Naive B cell (primary cell): ENCODE measurements at places on chromosomes 6 and 20.

GRCh38 chr6:70221025-70221714, 81.7 kb downstream of the COL9A1 start:
- DNase-seq: peak; percentile 7

DNA sequence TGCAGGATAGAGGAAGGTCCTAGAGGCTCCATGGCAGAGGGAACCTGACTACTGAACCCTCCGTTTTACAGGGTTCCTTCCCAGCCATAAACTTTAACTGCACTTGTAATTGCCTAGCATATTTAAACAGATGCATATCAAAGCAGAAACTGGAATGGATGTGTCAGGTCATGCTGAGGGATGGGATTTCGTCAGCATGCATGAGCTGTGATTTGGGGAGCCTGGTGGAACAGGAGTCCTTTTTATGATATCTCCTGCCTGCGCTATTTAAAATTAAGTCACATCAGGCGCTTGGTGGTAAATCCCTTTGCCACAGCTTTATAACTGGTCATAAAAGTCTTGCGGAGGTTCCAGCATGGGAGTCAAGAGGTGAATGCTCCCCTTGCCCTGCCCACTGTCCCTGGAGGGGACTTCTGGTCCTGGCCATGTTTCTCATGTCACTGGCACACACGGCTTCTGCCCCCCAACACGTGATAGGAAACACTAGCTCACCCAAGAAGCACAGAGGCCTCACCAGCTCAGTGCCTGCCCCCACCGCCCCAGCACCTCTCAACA, 26.0 kb upstream of the PCMTD2 start:
- no peak for DNase-seq

DNA sequence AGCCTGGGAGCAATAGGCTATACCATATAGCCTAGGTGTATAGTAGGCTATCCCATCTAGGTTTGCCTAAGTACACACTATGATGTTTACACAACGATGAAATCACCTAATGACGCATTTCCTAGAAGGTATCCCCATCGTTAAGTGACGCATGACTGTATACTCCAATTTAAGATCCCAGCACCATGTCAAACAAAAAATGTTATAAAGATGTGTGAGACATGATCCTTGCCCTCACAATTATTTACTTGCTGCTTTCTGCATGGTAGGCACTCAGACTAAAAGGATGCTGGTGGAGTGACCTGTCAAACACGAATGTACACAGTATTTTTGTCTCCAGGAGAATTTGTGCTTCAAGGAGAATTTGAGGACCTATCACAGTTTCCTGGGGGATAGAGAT, 32.3 kb downstream of the SNAP25 start:
- no peak for DNase-seq

DNA sequence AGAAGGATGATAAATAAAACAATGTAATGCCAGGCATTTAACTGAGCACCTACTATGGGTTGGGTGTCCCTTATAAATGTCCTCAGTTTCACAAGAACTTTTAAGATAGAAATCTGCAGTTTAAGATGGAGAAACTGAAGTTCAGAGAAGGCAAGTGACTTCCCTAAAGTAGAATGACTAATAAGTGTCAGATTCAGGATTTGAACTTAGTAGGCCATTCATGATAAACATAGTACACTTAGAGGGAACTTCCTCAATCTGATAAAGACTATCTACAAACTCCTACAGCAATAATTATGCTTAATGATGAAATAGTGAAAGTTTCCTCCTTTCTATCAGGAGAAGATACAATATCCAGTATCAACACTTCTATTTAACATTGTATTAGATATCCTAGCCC, 43.9 kb downstream of the NCR2 start:
- no peak for DNase-seq

- DNase-seq: no peak
These were observed 52.2 kb upstream of the DTNBP1 start for GRCh38 chr6:15715060-15715459.

DNA sequence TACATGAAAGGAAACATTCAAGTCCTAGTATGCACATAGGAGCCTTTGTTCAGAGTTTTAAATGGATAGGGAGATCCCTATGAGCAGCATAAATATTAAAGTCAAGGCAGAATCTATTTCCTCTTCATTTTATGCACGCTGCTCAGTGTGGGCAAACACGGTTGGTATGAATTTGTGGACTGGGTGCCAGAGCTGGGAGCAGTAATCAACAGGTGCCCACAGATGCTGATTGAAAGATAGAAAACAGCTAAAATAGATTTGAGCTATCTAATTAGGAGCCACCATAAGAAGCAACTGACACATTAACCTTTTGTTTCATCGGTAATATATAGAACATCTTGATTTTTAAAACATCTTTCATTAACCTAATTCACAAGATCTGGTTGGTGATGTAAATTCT, 175.5 kb downstream of the EYS start:
- DNase-seq: no peak

GRCh38 chr20:1462834-1463233, 3.8 kb downstream of the NSFL1C start:
- DNase-seq: no peak

DNA sequence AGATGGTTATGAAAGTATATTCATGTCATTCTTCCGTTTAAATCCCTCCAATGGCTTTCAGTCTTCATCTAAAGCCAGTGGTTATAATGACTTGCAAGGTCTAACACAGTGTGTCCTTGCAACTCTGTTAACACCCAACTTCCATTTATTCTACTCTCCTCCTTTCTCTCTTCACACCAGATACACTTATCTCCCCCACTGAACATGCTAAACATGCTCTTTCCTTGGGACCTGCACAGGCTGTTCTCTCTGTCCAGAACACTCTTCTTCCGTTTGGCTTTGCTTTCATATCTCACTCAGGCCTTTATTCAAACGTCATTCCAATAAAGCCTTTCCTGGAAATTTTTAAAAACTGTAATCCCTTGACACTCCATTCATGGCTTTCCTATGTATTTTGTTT, 91.5 kb downstream of the EPHA7 start:
- DNase-seq: no peak

- DNase-seq: no peak
These were observed 29.0 kb upstream of the MANEA start for GRCh38 chr6:95548188-95548786.

DNA sequence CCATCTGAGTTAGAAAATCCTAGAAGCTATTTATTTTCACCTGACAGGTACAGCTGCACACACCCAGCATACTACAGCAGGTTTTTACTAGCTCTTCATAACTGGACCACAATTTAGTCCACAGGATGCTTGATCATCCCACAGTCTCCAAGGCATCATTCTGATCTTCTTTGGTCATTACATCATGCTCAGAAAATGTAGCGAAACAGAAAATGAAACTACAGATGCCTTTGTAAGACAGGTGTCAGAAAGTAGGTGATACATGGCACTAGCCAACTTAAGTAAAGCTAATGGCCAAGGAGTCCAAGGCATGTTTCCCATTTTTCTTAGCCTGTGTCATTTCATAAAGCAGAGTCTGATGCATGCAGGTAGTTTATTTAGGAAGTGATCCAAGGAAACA, 102.3 kb downstream of the HTR1B start:
- DNase-seq: no peak
